ENCODE measurements at places on chromosomes 11 and 22.
A peak's percentile ranks its signal among the peaks of the same experiment; 100 is the strongest.

DNA sequence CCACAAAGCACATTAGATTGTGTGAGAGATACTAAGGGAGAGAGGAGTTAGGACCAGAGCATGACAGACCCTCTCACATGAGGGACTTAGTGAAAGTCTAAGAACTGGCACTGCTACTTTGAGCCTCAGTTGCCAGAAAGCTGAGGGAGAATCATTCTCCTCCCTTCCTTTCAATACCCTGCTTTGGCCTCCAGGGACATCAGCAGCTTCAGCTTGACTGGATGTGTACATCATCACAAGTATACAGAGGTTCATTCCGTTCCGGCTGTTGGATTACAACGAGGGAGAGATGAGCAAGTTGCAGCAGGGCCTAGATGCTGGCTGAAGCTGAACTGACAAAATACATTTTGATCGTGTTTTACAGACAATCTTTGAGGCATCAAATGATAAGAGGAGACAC is 15.7 kb upstream of the ANO5 start:
- no peak for DNase-seq

- no peak for DNase-seq
Observed at GRCh38 chr22:39989633-39990032, 5.1 kb upstream of the FAM83F start.

DNA sequence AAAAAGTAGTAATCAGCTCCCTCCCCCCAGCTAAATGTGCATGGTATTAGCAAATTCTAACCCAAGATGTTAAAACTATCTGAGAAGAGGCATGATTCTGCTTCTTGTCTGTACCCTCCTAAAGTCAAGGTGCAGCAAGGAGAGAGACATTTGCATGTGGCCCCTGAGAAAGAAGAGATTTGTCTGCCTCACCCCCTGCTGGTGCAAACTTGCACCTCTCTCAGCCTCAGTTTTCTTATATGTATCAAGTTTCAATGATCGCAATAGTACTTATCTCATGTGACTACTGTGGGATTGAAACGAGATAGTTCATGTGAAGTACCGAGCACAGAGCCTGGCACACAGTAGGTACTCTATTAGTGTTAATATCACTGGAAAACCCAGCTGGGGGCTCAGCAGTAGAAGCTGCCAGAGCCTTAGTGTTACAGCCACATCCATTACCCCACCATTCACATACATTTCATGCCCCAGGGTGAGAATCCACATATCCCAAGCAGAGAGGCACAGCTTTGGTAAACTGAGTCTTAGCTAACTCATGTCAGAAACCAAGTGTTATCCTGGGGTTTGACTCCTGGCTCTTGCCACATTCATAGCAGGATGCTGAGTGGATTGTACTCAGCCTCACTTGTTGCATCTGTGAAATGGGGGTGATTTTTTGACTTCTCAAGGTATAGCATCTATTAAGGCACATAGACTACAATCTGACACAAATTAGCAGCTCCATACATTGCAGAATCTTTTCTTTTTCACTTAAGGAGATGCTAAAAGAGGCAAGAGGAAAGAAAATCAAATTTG is 24.9 kb downstream of the CD44 start:
- DNase-seq: no peak

DNA sequence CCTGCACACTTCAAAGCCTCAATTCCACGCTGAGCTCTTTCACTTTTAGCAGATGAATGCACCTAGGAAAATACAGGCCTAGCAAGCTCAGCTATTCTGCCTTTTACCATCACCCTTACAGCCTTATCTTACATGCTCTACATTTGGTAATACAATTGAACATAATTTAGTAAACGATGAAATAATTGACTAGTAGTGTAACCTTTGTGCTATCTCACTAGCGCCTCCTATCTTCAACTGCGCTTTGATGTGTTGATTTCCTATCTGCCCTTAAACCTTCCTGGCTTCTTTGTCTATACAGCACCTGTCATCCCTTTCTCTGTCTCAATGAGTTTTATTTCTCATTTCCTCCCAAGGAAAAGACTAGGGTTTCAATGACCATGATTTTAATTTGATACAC is 149.7 kb downstream of the LRRC4C start:
- no peak for DNase-seq

DNA sequence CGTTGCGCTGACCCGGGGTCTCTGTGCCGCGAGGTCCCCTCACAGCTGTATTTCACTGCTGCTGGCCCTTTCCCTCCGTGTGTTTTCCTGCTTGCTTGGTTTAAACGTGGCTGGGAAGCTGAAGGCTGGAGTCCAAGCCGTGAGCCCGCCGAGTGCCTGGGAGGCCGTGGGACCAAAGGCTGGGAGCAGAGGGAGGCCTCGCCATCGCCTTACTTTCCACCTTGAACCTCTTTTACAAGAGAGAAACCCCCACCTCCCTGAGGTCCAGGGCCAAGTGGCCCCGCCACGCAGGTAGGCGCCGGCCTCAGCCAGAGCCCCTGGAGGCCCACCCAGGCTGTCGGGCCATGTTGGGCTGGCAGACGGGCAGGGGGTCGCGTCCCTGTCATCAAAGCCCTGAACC is 411.6 kb downstream of the TBC1D22A start:
- no peak for DNase-seq

DNA sequence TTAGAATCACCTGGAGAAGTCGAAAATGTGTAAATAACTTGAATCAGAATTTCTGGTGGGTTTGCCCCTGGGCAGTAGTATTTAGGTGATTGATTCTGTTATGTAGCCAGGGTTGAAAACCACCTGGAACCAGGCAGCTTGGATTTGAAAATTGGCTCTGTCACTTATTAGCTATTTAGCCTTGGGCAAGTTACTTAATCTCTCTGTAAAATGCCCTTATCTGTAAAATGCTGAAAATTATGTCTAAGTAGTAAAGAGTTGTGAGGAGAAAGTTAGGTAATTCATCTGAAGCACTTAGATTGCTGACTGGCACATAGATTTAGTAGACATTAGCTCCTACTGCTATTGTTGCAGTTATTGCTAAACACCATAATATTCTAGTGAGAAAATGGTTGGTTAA is 49.3 kb downstream of the PPME1 start:
- DNase-seq: no peak

DNA sequence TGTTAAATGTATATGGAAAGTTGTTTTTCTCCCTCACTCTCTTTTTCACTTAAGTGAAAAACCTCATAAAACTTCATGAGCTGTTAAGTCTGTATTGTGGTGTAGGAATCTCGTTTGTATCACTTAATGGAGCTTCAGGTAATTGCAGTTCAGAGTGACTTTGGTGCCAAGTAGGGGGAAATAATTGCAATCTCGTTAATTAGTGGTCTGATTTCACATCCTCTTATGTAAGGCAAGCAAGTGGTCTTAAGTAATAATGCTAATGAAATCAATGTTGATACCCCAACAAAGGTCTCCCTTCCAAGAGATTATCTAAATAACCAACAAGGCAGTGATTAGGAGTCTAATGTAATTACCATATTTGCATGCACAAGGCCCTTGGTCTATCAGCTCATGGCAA is 174.2 kb upstream of the SORL1-AS1 start:
- no peak for DNase-seq

- peak; percentile 59 for DNase-seq
Observed at GRCh38 chr11:4482445-4482844, at the start of gene OR52K1. TSS of gene OR52K1 (plus strand) at chr11:4482646. CDS start at chr11:4488901, 6,255 bp downstream.

DNA sequence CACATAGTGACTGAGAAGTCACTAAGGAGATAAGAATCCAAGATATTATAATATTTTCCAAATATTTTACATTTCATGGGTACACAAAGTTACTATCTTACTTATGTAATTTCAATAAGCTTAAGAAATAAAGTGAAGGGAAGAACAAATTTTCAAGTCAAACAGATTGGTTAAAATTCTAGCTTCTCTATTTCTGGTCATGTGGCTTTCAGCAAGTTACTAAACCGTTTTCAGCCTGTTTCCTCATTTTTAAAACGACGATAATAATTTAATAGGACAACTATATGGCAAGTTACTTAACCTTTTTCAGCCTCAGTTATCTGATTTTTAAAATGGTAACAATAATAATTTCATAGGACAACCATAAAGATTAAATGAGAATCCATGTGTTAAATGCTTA is 15.6 kb downstream of the DCUN1D5 start:
- DNase-seq: no peak

GRCh38 chr11:115676768-115677167 is 172.6 kb upstream of the CADM1 start:
- no peak for DNase-seq

GRCh38 chr11:83568516-83568915 is 282.3 kb upstream of the CCDC90B start:
- no peak for DNase-seq

- DNase-seq: no peak
Observed at GRCh38 chr22:29043906-29044575, 17.6 kb downstream of the C22orf31 start.

GRCh38 chr11:107713009-107713408 is 1.2 kb upstream of the SLN start:
- DNase-seq: no peak

- no peak for DNase-seq
Observed at GRCh38 chr22:23598805-23599518, 18.9 kb upstream of the IGLL1 start.

DNA sequence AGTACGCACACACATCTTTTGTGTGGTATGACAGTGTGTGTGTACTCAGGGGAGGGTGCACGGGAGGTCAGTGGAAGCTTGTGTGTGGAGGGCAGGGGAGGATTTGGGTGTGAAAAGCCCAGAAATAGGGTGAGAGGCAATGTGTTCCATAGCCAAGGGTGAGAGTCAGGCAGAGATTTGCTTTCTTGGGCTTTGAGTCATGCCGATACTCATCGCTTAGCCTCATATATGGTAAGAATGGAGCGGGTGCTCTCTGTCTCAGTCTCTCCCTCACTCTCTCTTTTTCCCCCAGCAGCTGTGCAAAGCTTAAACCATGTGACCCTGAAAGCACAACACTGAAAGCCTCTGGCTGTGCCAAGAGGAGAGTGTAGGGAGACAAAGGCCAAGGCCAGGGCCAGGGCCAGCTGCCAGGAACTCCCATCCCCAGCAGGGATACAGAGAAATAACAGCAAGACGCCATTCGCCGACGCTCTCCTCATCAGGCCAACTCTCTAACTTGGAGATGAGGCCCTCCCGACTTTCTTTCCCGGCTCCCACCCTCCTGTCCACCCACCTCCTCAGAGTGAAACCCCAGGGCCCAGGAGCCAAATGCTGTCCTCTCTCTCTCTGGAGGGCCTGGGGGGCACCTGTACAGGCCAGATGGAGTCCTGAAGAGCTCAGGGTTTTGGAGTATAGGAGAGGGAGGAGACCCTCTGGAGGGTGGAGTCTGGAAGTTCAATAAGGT is 20.3 kb upstream of the MICAL3 start:
- peak; percentile 99 for DNase-seq

Measured in pons (tissue), 1 donor.